ENCODE measurements at places on chromosomes 2 and 18.

DNA sequence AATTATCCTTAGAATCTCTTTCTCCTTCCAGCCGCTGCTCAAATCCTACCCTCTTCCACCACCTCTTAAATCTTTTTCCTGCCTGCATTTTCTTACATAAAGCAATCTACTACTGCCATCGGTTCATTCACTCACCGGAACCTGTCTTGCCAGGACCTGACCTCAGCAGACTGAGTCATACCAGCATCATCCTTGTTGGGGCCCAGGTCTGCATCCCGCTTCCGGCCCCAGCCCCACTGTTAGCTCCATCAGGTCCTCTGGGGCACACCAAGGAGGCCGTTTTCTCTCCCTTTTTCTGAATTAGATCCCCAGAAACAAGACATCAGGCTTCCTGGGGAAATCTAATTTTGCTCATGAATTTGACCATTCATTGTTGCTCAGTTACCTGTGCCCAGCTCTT, 42.7 kb upstream of the TGFA start:
- DNase-seq = no peak

GRCh38 chr2:199738727-199739412, 112.1 kb downstream of the FTCDNL1 start:
- no peak for DNase-seq

GRCh38 chr2:129604560-129604959, 374.9 kb upstream of the RAB6C start:
- no peak for DNase-seq

DNA sequence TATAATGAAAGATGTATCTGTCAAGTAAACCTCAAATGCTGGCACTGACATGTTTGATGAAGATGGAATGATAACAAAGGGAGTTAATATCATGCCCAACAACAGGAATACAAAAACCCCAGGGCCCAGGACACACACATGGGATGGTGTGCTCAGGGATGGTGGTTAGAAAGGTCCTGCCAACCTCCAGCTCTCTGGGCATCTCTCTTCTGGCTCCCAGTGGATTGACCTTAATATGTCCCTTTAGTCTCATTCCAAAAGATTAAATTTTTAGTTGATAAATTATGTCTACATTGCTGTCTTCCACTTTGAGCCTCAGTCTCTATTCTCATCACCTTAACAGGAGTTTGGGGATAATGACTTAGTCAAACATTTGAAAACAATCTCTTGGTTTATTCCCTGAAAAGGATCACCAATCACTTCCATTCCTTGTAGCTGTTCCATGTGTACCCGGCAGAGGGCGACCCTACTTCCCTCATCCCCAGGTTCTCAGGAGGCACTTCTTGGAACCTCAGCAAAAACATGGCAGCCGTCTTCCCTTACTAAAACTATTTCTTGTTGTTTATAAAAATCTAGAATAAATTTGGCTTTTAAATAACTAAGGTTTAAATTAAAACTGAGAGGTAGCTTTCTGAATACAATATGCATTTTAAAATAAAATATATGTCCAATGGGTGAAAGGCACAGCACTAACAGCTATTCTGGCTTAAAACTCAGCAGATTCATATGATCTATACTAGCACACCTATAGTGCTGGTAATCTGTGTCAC, 29.6 kb downstream of the MCEE start:
- DNase-seq = no peak

GRCh38 chr2:164993287-164994016, 38.1 kb upstream of the SLC38A11 start:
- no peak for DNase-seq

GRCh38 chr2:144461308-144461766, 58.6 kb downstream of the ZEB2 start:
- no peak for DNase-seq

DNA sequence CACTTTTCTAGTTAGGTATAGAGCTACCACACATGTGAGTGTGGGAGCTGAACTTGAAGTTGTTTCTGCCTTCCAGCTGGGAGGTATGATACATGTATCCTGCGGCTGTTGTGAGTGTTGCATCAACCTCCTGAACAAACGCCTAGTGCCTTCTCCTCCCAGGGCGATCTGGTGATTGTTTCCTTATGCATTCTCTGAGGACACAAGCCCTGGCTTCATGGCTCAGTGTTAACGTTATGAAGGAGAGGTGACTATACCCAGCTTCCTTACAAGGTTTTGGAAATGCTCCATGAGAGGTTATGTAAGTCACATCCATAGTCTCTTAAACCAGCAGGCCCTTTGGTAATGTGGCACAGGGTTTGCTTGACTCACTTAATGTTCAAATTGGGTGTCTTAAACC, 64.9 kb downstream of the SPRED2 start:
- no peak for DNase-seq

DNA sequence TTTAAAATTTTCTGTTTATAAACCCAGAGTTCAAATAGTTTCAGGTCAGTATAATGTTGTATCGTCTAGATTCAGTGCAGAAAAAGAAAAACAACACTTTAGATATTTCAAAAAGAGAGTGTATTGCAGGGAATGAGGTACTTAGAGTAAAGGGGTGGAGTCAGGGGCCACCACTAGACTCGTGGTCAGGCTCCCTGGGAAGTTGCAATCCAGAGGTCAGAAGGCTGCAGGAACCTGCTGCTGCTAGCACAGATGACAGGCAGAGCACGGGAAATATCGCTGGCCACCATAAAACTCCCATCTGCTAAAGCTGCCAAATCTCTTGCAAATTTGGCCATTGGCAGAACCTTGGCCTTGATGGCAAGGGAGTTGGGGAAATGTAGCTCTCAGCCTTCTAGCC, 64.6 kb downstream of the THNSL2 start:
- DNase-seq = peak; percentile 44

All from osteocyte (in vitro differentiated cells).